ENCODE measurements at places on chromosomes 4 and X.

DNA sequence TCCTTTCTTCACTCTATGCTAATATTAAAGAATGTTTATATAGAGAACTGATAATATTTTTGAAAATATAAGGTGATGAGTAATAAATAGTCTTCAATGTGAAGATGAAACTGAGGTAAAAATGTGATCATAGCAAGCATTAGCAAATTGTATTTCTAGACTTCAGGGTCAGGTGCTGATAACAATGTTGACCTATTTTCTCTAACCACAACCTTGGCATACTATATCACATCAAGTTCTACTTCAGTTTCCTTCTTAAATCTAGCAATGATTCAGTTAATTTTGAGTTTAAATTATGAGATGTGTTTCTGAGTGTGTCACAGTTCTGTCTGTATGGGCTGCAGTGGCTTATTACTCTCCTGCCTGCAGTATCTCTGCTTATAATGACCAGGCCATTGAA is 209.4 kb downstream of the RAPGEF2 start:
- DNase-seq: no peak

DNA sequence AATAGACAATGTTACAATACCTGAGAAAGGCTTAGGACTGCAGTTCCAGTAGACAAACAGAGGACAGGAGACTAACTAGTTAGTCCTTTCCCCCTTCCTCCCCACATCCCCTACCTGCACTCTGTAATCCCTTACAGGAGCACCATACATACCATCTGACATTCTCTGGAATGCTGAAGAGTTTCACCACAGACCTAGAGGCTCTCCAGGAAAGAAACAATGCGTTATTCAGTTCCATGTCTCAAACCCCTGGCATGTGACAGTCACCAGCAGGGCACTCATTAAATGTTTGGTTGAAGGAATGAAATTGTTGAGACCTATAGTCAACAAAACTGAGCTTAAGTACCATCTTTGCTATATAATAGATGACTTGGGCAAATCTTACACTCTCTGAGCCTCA is 100.2 kb upstream of the USP38 start:
- no peak for DNase-seq

- no peak for DNase-seq
Observed at GRCh38 chr4:138675685-138676084, 339.9 kb upstream of the NOCT start.

- DNase-seq: no peak
Observed at GRCh38 chr4:113090954-113091353, 41.5 kb downstream of the ANK2 start.

DNA sequence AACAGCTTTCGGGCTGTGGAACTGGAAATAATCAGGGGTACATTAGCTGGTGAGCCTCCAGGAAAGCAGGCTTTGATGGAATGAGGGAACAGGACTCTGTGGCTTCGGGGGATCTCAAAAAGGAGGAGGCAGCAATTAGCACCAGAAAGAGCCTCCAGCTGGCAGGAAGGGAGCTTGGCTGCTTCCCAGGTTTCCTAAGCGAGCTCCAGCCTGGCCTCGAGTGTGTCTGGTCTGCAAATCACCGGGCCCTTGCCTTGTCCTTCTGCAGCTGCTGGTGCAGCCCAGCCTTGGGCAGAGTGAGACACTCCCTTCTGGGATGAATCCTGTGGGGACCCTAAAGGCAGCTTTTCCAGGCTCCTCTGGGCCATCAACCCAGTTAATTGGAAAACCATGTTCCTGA is 10.7 kb upstream of the PDHA1 start:
- no peak for DNase-seq
